PC-9 (cell line): ENCODE measurements at places on chromosomes 1 and 21. TPM values are rescaled to one million over a fixed set of nuclear protein-coding genes. Genes with fewer than 3 reads are reported as not detected.

GRCh38 chr1:27614625-27615344 lies 10.8 kb upstream of the AHDC1 start:
- DNase-seq, result no peak

GRCh38 chr21:42367367-42368165 lies 1.2 kb upstream of the TFF1 start:
- no peak for DNase-seq

- no peak for DNase-seq
Measured at GRCh38 chr21:25967901-25968438, 202.6 kb downstream of the APP start.

GRCh38 chr1:198156111-198156744 lies 570 bp upstream of the NEK7 start:
- DNase-seq, result peak; percentile 55

DNA sequence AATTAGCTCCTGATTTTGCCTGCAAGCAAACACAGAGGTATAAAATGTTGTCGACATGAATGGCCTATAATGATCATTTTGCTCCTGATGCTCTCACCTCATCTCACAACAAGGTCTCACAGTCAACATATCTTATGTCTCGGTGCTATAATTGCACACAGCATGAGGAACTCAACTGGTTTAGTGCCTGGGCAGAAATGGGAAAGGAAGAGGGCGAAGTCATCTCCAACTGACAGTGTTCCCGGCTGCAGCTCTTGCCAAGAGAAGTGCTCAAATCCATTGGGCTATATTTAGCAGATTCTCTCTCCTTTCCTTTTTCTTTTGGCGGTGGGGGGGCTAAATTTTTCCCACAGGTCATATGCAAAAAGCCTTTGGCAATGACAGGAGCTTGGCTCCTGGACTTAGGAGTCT lies 53.0 kb downstream of the SLC45A1 start:
- DNase-seq, result no peak

Gene BMP8B
- 2.4 TPM in 2 replicates for total RNA-seq

Gene FAAH
- total RNA-seq, result 19.1 and 23.8 TPM in 2 replicates

Gene S100A5
- total RNA-seq, result 7.2 and 11.1 TPM in 2 replicates
